ENCODE measurements at places on chromosomes 7 and 10.
A peak's percentile ranks its signal among the peaks of the same experiment; 100 is the strongest.

DNA sequence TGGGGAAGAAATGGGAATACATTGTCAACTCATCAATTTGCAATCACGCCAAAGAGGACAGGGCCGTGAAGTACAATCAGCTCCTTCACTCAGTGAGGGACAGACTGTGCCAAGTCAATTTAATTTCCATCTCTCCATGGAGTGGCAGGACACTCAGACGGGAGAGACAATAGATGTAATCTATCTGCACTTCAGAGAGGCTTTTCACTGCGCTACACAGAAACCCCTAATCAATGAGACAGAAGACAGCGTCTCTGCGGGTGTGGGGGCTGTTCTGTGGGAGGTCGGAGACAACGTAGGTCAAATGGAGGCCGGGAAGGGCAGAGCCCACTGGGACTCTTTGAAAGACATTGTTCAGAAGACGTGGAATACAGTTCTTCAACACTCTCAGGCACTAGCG lies 541.0 kb upstream of the ADARB2 start:
- no peak for DNase-seq

GRCh38 chr10:77504873-77505257 lies 132.7 kb downstream of the KCNMA1 start:
- no peak for DNase-seq

DNA sequence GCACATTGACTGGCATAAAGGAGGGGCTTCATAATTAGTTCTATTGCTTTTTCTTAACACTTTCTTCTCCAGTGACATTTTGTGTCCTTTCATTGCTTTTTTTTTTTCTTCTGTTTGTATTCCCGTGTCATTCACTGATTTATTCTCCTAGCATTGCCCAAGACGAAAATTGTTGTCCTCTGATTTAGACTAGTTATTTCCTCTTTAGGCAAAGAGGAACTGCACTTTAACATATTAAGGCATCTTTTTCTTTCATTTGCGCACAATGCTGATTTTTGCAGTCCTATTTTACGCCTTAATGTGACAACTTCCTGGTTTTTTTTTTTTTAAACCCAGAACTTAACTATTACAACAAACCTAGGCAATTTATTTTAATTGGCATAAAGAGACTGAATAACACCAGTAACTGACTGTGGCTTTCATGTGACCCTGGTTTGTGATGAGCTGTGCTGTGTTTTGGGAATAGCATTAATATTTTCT lies 39.7 kb downstream of the ARID5B start:
- no peak for DNase-seq

DNA sequence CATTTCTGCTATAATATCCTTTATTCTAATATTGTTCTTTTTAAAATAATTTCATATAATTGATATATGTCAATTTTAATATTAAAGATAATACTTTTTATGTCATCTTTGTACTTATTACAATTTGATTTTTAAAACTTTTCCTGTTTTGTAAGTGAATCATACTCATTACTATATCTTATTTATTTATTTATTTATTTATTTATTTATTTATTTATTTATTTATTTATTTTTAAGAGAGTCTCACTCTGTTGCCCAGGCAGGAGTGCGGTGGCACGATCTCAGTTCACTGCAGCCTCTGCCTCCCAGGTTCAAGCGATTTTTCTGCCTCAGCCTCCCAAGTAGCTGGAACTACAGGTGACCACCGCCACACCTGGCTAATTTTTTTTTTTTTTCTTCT lies 215.3 kb downstream of the SUGCT start:
- no peak for DNase-seq

GRCh38 chr7:80775482-80775881 lies 137.0 kb downstream of the CD36 start:
- no peak for DNase-seq

GRCh38 chr7:156074084-156074483 lies 261.8 kb upstream of the SHH start:
- no peak for DNase-seq

DNA sequence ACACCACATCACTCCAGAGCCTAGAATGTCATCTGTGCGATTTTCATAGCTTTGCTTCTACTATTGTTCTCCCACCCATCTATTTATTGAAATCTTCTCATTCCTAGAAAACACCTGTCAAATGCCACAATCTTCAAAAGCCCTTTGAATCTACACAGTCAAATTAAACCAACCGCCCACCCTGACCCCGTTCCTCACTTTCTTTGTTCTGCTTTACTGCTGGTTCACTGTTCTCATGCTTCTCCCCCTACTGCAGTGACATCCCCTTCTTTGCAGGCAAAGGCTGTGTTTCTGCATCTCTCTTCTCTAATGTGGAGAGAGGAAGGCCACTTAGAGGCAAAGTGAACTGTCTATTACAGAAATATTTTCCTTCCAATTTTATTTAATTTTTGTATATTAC lies 152.4 kb upstream of the NEBL start:
- DNase-seq = no peak

DNA sequence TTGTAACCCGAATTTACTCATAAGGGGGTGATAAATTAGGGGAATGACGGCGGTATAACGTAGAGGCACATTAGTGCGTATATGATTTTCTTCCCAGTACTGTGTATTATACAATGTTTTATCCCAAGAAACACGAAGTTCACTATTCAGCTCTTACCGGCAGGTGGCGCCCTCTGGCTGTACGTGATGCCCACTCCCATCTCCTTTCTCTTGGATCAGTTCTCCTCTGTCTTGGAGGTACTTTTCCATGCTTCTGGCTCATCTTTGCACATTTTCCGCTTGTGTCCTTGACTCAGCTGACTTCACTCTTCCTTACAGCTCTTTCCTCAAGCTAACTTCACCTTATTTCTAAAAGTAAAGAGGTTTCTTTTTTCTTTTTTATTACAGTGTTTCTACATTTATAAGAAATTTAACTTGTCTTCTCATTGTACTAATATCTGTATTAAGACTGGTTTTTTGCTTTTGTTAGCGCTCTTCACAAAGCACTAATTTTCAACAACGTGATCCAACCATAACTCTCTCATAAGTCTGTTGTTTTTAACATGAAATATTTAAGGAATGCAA lies 21.3 kb downstream of the TMEM176B start:
- peak; percentile 67 for DNase-seq
